Suprapubic skin (tissue), 4 donors: ENCODE measurements at places on chromosomes 16 and 17. TPM values are rescaled to one million over a fixed set of nuclear protein-coding genes. Genes with fewer than 3 reads are reported as not detected.

CHRNE gene
- total RNA-seq: 2.0 TPM

C17orf50 gene
- not detected for total RNA-seq

ASB16 gene
- not detected for total RNA-seq

CCDC78 gene
- 0.64 TPM for total RNA-seq

CDRT15L2 gene
- total RNA-seq: not detected

VPS4A gene
- 46.6 TPM for total RNA-seq

DNA sequence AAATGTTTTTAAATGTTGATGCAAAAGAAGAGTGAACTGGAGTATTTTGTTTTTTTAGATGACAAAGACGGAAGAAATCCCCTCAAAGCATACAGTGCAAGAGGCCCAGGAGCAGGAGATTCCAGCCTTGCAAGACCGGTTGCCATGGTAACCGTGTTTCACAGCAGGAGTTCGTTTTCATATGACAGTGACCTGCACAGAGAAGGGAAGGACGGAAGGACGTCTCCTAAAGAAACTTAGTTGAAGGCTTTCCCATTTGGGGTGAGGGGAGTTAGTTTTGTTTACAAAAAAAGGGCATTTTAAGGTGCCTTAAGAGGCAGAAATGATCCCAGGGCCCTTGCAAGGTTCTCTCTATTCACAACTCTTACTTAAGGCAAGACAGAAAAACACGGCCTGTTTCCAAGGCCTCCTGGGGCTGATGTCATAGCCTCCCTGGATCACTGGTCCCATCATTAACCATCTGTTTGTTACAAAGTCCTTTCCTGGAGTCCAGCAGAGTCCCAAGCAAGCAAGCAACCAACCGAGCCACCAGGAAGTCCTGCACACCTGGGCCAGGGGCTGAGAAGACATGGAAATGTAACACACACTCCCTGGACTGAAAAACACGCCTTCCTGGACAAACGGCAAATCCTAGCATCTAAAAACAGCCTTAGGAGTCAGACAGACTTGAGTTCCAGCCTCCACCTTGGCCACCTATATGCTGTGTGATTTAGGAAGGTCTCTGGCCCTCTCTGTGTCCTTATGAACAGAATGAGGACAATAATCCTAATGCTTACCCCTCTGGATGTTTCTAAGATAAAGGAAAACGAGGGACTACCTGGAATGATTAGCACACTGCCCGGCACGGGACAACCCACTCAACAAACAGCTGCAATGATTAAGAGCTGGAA, 30.3 kb upstream of the RPH3AL start:
- no peaks in the 10 kb centered on the region for H3K36me3 ChIP-seq
- H3K4me1 ChIP-seq: peaks cover 26% of the 10 kb centered on the region
- H3K4me3 ChIP-seq: no peak overlapping the region
- no peaks in the 10 kb centered on the region for H3K27me3 ChIP-seq

- H3K36me3 ChIP-seq: no peaks in the 10 kb centered on the region
- H3K4me1 ChIP-seq: peaks cover 35% of the 10 kb centered on the region
- H3K4me3 ChIP-seq: no peak overlapping the region
- peak overlapping the region; percentile 69 for H3K27ac ChIP-seq
- H3K27me3 ChIP-seq: no peaks in the 10 kb centered on the region
Observed at GRCh38 chr16:85136213-85136701, 24.0 kb upstream of the CIBAR2 start.

- H3K4me3 ChIP-seq: no peak overlapping the region
- no peaks in the 10 kb centered on the region for H3K4me1 ChIP-seq
- H3K36me3 ChIP-seq: no peaks in the 10 kb centered on the region
- no peak overlapping the region for H3K27ac ChIP-seq
Observed at GRCh38 chr17:163514-164098, 17.8 kb downstream of the DOC2B start.

GRCh38 chr16:57192720-57193486, 6.8 kb downstream of the RSPRY1 start:
- peaks cover 34% of the 10 kb centered on the region for H3K4me1 ChIP-seq
- no peaks in the 10 kb centered on the region for H3K36me3 ChIP-seq
- no peak for DNase-seq
- H3K27ac ChIP-seq: no peak overlapping the region
- no peaks in the 10 kb centered on the region for H3K27me3 ChIP-seq
- H3K4me3 ChIP-seq: no peak overlapping the region

DNA sequence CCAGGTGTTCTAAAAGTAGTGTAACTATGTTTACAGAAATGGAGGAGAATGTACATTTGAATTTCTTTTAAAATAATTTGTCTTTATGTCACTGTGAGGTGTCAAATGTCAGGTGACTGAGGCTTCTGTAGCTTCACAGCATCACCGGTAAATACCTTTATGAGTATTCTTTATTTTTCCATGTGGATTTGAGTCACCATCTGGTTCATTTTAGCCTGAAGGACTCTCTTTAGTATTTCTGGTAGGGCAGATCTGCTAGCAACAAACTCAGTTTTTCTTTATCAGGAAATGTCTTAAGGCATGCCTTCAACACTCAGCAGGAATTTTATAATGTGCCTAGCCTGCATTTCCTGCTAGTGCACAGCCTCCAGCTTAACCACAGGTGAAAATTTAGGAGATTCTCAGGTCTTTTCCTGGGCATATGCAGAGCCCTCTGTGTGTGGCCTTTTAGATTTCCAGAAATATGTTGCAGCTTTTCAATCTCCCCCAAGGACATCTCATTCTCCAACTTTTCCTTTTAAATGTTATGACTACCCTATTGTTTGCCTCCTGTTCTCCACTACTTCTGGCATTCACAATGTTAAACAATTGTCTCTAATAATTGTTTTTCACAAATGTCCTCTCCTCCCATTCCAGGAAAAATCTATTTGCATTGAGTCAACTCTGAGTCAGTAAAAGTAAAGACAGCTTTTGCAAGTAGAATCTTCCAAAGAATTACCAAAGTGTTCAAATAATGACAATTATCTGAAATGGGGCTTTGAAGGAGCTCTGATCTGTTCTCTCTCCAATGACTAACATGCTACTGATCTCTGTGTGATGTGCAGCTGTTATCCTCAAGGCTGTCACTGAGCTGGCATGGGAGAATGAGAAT, 239.4 kb upstream of the CPHXL start:
- no peaks in the 10 kb centered on the region for H3K4me1 ChIP-seq
- DNase-seq: no peak
- H3K27ac ChIP-seq: no peak overlapping the region
- no peak overlapping the region for H3K4me3 ChIP-seq
- H3K36me3 ChIP-seq: no peaks in the 10 kb centered on the region

DNA sequence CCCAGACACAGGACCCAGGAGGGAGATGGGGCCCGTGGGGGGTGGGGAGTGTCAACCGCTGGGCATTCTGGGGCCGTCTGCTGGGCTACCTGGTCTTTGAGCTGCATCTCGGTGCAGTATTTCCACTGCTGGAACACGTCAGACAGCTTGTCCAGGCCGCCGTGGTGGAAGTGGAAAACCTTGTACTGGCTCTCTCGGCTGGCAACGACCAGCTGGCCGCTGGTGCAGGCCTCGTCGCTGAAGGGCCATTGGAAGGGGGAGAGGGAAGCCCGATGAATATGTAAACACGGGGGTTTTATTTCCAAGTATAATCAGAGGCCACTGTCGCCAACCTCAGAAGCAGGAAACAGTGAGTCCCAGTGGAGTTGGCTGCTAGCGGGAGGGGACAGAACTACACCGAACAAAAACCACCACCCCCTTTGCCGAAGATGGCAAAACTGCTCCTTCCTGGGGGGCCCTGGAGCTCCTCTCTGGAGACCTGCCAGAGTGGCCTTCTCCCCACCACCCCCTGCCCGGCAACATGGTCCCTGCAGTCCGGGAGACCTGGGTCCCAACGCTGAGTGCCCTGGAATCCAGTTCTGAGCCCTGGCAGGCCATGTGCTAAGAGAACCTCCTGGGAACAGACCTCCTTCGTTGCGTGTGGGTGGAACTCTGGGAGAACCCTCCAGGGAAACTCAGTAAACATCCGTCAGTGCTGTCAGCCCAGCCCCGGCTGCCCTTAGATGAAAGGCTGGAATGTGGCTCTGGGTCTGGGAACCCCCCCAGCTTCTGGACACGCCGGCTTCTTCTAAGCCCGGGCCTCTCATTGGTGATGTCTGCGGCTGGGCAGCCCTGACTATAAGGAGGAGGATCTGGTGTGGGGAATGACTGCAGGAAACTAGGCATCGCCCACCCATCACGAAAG, 84.1 kb downstream of the TBC1D16 start:
- peaks cover 31% of the 10 kb centered on the region for H3K36me3 ChIP-seq
- peak; percentile 62 for DNase-seq
- no peaks in the 10 kb centered on the region for H3K27me3 ChIP-seq
- H3K27ac ChIP-seq: peak overlapping the region; percentile 39
- H3K4me1 ChIP-seq: peaks cover 19% of the 10 kb centered on the region

- peak; percentile 71 for DNase-seq
- no peak overlapping the region for H3K4me3 ChIP-seq
- H3K27me3 ChIP-seq: no peaks in the 10 kb centered on the region
- peaks cover 19% of the 10 kb centered on the region for H3K4me1 ChIP-seq
- no peak overlapping the region for H3K27ac ChIP-seq
- H3K36me3 ChIP-seq: peaks cover 46% of the 10 kb centered on the region
Observed at GRCh38 chr17:79948945-79949655, 86.6 kb downstream of the TBC1D16 start.

DNA sequence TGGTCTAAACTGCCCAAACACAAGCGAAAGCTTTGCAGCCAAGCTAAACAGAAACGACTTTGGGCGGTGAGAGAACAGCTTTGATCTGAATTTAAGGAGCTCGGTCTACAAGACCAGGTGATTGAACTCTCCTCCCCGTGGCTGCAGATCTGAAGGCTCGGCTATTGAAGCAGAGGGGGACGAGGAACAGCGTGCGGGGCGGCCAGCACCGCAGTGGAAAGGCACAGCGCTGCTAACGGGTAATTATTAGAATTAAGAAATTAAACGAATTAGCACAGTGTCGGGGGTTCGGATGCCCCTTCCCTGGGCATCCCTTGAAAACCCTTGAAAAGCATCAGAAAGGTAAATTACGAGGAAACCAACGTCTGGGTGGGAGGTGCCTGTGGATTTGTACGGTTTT, 431 bp downstream of the TEKT3 start:
- DNase-seq: no peak
- no peaks in the 10 kb centered on the region for H3K27me3 ChIP-seq
- peak overlapping the region; percentile 41 for H3K4me3 ChIP-seq
- H3K36me3 ChIP-seq: no peaks in the 10 kb centered on the region
- H3K27ac ChIP-seq: no peak overlapping the region
- H3K4me1 ChIP-seq: peaks cover 12% of the 10 kb centered on the region

DNA sequence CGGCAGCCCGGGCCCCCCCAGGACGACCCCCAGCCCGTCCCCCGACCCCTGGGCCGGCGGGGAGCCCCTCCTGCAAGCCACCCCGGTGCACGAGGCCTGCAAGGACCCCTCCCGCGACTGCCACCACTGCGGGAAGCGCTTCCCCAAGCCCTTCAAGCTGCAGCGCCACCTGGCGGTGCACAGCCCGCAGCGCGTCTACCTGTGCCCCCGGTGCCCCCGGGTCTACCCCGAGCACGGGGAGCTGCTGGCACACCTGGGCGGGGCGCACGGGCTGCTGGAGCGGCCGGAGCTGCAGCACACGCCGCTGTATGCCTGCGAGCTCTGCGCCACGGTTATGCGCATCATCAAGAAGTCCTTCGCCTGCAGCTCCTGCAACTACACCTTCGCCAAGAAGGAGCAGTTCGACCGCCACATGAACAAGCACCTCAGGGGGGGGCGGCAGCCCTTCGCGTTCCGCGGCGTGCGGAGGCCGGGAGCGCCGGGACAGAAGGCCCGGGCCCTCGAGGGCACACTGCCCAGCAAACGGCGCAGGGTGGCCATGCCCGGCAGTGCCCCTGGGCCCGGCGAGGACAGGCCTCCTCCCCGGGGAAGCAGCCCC, 15.6 kb upstream of the ZFPM1 start:
- H3K36me3 ChIP-seq: no peaks in the 10 kb centered on the region
- H3K4me3 ChIP-seq: no peak overlapping the region
- H3K4me1 ChIP-seq: peaks cover 9% of the 10 kb centered on the region

DNA sequence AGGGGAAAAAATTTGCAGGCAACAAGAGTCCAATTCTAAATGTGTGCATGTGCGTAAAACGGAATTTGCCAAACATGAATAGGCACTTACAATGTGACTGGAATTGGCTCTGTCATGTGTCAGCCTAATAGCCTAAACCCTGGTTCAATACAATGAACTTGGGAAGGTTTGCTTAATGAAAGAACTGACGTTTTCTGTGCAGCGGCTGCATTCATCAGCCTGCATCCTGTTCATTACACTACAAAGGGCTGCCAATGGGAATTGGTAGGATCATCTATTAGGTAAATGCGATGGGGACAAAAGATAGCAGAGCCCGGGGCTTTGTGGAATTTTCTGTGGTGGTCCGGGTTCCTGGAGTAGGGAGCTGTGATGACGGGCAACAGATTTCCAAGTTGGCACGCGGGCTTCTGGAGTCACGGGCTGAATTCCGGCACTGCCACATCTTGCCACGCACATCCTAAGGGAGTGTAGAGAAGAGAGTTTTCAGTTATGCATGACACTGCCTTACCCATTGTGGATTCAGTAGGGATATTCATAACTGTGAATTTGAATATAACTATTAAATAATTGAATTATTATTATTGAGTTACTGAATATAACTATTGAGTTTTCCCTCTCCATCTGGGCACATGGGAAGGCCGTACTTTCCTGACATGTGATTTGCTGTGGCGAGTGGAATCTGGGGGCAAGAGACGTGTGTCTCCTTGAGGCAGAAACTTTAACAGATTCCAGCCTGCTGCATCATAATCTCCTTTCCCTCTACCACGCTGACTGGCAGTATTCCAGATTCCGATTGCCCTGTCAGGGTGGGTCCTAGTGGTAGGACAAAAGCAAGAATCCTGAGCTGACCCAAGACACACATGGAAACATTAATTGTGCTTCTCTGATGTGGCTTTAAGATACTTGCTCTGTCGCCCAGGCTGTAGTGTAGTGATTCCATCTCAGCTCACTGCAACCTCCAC, 565.6 kb downstream of the WWOX start:
- H3K27me3 ChIP-seq: no peaks in the 10 kb centered on the region
- no peaks in the 10 kb centered on the region for H3K36me3 ChIP-seq
- no peak overlapping the region for H3K27ac ChIP-seq
- DNase-seq: no peak
- peaks cover 9% of the 10 kb centered on the region for H3K4me1 ChIP-seq

DNA sequence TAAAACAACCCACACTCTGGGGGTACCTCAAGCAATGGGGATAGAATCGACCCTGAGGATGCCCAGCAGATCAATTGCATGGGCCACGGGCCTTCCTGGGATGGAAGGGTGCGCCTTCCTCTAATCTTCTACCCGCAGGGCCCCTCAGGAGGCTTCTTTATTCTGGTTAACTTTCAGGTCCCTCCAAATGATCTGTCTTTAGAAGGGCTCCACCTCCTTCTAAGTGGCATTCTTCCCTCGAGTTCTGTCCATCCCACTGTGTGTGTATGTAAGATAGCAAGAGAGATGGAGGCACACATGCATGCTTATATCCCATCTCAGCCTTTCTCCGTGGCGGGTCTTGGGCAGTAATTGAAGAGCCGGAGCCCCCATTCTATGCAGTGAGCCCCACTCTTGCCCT, 125.7 kb downstream of the MRM1 start:
- H3K4me3 ChIP-seq: no peak overlapping the region
- DNase-seq: no peak
- H3K27me3 ChIP-seq: peaks cover 57% of the 10 kb centered on the region
- no peaks in the 10 kb centered on the region for H3K36me3 ChIP-seq
- H3K27ac ChIP-seq: no peak overlapping the region
- H3K4me1 ChIP-seq: peaks cover 23% of the 10 kb centered on the region

- H3K4me3 ChIP-seq: no peak overlapping the region
- peaks cover 36% of the 10 kb centered on the region for H3K4me1 ChIP-seq
- no peaks in the 10 kb centered on the region for H3K36me3 ChIP-seq
- no peak for DNase-seq
- H3K27me3 ChIP-seq: peaks cover 46% of the 10 kb centered on the region
Observed at GRCh38 chr17:41738077-41738800, 3.8 kb upstream of the HAP1 start.
